ENCODE measurements at places on chromosomes 4 and X.

DNA sequence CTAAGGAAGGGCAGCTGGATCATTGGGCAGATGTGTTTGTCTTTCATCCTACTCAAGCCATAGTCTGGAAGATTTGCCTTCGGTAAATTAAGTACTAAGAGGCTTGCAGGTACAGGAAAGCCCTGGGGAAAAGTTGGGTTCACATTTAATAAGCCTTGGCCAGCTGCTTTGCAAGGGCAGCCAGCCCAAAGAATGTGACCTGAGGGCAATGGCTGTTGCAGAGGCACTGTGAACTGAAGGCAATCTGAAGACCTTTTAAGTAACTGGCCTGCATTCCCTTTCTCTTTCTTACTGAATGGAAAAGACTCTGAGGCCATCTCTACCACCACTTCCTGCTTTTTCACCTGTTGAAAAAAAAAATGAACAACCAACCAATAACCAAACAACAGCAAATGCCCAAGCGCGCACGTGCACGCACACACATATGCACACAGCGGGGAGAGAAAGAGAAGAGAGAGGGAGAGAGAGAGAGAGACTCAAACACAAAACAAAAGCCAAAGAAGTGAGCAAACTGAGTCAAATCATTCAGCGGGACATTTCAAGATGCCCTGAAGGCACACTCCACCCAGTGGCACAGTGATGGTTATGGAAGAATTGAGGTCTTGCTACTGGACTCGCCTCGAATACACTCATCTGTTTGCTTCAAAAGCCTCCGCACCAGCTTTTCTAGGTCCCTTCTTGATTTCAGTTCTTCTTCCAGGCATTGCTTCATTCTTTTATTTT is 19.6 kb downstream of the CD40LG start:
- no peak for DNase-seq

DNA sequence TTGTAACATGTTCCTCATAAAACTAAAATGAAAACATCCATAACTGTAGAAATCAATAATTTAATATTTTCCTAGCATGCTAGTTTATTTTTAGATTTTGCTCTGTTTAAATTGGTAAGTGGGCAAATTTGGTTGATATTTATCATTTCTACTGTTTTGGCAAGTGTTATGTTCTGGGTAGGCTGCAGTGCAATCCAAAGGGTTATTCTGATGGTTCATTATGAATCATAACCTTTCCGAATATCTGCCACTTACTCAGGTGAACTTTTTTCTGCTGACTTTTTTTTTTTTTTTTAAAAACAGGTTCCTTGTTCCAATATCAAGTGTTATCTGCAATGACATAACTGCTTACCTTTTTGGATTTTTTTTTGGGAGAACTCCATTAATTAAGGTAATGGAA is 52.0 kb downstream of the CDS1 start:
- no peak for DNase-seq

DNA sequence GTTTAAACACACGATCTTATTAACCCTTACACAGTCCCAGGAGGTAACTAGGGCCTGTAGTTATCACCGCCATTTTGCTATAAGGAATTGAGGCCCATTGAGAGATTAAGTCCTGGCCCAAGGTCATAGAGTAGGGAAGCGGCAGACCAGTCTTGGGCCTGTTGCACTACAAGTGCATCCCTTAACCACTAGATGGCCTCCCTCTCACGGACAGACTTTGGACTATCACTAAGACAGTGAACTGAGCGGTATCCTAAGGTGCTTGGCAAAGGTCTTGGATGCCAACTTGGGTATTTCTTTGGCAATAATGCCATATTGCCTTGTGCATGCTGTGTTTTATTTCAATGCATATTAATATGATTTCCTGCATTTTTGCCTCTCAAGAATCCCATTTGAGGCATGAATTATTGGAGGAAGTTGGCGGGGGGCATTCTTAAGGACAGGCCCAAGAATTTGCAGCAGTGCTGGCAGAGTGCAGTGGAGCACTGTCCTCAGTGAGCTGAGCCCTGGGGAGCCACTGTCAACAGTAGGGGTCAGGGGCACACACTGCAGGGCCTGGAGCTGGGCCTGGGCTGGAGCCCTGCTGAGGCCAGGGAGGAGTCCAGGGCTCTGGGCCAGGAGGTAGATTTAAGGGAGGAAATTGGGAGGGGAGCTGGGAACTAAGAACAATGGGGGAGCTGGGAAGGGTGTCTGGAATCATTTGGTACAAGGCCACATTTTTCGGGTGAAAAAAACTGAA is 147.4 kb downstream of the SMIM20 start:
- no peak for DNase-seq

DNA sequence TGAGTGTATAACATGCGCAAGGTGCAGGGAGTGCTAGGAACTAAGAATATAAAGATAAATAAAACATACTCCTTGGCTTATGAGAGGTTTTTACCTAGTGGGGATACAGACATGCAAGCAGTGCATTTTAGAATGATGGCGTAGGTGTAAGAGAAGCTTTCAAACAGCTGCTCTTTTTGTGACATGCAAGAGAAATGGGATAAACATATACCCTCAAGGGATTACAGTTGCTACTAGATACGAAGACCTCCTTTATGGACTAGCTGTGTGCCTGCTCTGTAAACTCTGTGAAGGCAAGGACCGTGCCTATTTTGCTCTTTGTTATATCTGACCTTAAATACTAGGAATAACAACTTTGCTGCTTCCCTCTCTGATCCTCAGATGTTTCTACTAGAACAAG is 39.0 kb upstream of the SLITRK4 start:
- no peak for DNase-seq

- DNase-seq = no peak
Observed at GRCh38 chr4:4259484-4260100, 11.6 kb upstream of the TMEM128 start.

DNA sequence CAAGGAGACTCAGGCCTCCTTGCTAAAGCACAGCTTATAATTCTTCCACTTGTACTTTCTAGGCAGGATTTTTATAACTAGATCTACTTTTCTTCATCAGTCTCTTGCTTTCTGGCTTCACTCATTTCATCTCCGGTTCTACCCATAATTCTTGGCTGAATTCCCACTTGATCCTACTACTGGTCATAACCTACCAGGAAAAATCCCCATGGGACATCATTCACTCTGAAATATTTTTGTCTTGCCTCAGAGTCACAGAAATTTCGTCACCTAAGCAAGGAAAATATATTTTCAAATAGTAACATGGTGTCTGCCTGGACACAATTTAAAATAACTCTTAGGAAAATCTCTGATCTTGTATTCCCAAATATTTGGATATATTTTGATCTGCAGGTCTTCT is 122.3 kb downstream of the TEX13A start:
- no peak for DNase-seq

GRCh38 chrX:13430136-13430827 is 110.4 kb upstream of the ATXN3L start:
- DNase-seq = no peak

GRCh38 chr4:26729027-26729426 is 131.6 kb upstream of the STIM2 start:
- no peak for DNase-seq

GRCh38 chr4:146338512-146338911 is 124.2 kb downstream of the REELD1 start:
- no peak for DNase-seq

DNA sequence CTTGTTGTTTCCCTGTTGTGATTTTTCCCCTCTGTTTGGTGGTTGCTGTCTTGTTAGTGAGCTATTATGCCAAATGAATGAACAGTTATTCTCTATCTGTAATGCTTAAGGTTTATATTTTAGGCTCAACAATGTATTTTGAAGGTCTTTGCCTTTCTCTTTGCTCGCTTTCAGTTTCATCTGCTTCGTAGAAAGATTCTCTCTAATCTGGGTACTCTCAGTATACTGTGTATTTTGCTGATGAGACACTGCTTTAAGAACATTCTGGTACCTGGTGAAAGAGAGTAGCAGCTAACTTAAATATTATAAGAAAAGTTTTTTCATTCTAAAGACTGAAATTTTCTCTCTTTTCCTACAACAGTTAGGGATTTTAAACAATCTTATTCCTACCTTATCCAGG is 1274.7 kb upstream of the PABPC4L start:
- no peak for DNase-seq

GRCh38 chr4:85430226-85430625 is 44.7 kb upstream of the ARHGAP24 start:
- no peak for DNase-seq

DNA sequence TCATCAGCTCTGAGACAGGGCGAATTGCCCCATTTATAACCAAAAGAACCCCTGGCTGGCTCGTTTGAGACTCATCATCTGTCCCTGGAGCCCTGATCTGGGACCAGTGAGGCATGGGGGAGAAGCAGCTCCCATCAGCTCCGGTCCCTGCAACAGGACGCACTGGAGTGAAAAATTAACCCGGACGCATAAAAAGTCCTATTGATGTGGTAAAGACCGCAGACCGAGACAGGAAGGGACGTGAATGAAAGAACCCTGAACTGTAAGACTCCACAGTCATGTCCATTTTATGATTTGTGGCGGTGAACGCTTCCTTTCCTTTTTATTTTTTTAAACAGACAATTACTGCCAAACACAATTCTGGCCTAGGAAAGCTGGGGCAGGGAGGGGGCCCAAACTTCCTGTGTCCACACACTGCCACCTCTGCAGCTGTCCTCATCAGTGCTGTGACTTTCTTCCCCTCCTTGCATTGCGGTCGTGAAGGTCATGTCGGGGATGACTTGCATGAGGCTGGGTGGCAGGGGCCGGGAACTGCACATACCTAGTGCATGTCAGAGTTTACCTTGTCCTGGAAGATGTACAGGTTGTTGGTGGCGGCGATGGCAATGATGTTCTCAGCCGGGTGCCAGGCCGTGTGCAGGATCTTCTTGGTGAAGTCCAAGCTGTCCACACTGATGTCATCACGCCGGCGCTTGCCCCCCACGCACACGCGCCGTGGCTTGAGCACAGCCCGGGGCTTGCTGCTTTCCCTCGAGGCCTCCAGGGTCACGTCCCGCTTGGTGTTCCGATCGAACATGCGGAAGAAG is 53.3 kb downstream of the WFS1 start:
- DNase-seq = no peak

GRCh38 chrX:31993637-31994036 is 921.8 kb upstream of the FTHL17 start:
- DNase-seq = no peak

DNA sequence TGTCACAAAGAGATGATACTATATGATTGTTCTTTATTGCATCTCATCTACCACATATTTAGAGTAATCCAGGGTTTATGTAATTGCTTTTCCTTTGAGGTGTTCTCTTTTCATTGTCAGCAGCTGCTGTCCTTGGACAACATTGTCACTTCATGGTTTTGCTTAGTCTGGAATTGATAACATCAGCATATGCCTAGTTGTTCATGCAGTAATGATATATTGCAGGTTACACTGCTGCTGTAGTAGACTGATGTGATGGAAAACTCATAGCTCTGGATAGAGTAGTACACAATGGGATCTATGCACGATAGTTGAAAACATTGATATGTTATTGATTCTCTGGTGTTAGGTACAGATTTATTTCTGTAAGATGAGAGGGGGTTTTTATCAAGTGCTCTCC is 13.7 kb downstream of the NEIL3 start:
- DNase-seq = no peak

DNA sequence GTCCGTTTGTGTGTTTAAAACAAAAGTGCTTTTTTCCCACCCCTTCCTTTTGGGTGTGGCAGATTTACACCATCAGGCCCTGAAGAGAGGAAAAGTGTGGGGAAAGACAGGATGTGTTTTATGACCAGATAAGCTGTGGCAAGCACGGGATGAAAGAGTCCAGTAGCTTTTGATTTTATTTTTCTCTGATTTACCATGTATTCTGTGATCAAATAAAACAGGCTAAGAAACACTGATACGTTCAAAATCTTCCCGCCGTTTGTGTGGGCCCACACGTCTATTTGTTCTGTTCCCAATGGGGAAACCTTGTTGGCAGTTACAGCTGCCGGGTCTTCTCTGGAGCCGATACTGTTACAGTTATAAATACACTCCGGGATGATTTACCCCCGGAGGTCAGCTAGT is 10.8 kb downstream of the LRP2BP start:
- DNase-seq = no peak

DNA sequence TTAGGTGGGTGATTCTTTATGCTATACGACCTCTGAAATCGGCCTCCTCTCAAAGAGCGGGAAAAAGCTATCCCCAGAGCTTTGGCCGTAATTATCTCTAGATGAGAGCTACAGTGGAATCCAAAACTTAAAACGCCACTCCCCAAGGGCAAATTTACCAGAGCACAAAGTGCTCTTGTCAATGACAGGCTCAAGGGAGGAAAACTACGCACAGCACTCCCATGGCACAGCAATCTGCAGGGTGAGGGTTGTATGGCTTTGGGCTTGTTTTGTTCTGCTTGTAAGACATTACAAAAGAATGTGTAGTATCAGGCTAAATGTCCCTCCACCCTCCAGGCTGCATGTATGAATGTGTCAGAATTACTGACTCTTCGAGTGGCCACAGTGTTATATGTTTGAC is 44.0 kb downstream of the ARHGEF6 start:
- no peak for DNase-seq

- no peak for DNase-seq
Observed at GRCh38 chr4:58247792-58248191, 1137.6 kb upstream of the IGFBP7 start.

GRCh38 chr4:155889031-155889793 is 14.3 kb upstream of the TDO2 start:
- DNase-seq = no peak

- peak; percentile 27 for DNase-seq
Observed at GRCh38 chr4:25861951-25862410, 807 bp downstream of the SEL1L3 start.

DNA sequence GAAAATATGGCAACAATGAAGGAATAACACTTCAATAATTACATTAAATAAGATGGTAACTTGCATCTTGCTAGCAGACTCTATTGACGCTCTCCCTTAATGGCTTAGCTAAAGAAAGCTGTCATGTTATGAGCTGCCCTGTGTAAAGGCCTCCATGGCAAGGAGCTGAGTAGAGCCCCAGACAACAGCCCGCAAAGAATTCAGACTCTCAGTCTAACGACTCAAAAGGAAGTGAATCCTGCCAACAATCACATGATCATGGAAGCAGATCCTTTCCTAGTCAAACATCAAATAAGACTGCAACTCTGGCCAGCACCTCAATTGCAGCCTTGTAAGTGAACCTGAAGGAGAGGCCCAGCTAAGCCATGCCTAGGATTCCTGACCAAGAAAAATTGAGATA is 157.6 kb downstream of the MAB21L2 start:
- DNase-seq = no peak

Measured in glutamatergic neuron (in vitro differentiated cells).